ENCODE measurements at places on chromosomes 11 and 22.

GRCh38 chr11:113400631-113401230 lies 13.2 kb downstream of the ANKK1 start:
- DNase-seq = no peak

DNA sequence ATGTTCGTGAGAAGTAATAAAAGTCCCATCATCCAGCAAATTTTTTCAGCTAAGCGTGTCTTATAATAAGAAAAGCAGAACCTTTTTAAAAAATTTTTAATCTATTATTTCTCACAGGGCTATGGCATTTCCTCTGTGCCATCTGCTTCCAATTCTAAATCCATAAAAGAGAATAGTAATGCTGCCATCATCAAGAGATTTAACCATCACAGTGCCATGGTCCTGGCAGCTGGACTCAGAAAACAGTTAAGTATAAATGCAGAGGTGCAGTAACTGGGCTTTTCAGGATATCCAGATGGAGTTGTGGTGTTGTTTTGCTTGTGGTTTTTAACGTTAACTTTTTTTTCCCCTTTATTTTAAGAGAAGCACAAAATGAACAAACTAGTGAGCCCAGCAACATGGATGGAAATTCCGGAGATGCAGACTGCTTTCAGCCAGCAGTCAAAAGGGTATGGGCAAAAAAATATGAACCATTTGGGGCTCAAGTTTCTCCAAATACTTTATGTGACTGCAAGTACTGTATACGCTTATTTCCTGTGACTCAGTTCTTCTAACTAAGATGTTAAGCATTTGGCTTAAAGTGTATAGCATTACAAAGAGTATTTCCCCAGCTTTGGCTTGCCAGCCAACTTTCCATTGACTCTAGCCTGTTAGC lies 25.2 kb downstream of the GTF2H1 start:
- DNase-seq = no peak

DNA sequence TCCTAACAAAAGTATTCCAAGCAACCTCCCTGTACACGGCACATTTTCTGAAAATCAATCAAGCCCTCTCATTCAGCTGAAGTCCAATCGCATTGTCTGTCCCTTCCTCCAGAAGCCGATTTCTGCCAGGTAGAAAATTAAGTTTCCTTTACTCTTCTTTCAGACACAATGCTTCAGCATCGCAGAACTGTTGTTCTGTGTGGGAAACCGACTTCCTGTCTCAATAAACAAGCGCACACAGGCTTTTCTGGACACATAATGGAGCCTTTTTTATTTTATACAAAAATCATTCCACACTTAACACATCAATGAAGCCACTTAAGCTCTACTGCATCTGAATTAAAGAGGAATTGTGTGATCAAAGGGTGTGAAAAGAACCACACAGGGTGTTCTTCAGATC lies 75.6 kb downstream of the BLID start:
- DNase-seq = no peak

- no peak for DNase-seq
Measured at GRCh38 chr11:116989184-116989583, 109.0 kb downstream of the SIK3 start.

GRCh38 chr22:25347752-25348102 lies 128.3 kb downstream of the CRYBB2 start:
- DNase-seq = no peak

- DNase-seq = no peak
Measured at GRCh38 chr11:48081151-48082010, 101.0 kb downstream of the PTPRJ start.

DNA sequence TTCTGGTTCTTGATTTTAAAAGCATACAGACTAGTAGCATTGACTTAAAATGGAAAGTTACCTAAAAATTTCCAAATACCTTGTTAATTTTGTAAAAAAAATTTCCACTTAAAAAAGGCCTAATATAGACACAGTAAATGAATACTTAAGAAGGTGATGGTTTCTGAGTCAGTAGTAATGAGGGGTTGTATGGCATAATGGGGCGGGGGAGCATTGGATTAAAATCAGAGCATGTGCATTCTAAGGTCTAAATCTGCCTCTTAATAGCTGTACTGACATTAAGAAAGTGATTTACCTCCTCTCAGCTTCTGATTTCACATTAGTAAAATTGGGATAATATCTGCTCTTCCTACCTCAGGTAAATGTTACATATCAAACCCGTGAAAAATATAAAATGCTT lies 446.5 kb downstream of the AASDHPPT start:
- DNase-seq = no peak

DNA sequence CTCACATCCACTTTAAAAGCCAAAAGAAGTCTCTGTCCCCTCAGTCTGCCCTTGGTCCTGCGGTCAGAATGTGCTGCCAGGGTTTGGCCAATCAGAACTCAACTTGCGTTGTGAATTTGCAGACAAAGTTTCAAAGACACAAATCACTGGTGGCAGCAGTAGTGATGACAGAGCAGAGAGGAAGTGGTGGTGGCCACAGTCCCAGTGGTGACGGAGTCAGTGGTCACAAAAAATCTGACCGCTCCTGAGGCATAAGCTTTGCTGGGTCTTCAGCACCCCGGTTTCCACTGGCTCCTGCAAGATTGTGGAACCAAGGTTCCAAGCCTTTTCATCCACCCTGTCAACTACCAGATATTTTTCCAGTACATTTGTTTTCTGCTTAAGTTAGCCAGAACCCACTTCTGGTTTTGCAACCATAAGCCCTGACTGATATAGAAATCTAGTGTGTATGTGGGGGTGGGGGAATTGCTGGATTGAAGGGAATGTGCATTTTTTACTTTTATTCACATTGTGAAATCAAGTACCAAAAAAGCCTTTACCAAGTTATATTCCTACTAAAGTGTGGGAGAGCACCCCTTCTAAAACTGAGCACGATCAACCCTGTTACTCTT lies 112.3 kb downstream of the TMPRSS5 start:
- DNase-seq = no peak

DNA sequence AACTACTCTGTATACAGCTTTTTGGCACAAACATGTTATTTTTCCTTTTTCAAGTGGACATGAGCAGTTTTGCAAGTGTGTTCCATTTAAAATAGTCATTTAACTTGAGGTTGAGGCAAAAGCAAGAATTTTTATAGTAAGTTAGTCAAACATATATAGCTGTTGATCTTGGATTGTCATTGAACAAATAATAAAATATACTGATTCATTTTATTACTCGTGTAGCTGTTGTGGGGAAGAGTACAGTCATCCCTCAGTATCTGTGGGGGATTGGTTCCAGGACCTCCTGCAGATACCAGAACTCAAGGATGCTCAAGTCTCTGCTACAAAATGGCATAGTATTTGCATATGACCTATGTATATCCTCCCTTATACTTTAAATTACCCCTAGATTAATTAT lies 45.3 kb downstream of the EXT2 start:
- DNase-seq = no peak

DNA sequence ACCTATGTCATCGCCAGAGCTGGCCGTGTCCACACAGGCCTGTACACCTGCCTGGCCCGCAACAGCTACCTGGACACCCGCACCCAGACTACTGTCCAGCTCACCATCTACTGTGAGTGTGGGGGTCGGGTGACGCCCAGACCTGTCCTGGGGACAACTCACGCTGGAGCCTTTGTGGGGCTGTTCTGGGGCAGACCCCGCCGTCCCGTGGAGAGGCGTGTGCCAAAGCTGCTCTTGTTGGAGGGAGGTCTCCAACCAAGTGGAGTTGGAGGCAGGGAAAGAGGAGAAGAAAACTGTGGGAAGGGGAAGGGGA lies 4.3 kb downstream of the VSIG10L2 start:
- DNase-seq = no peak

DNA sequence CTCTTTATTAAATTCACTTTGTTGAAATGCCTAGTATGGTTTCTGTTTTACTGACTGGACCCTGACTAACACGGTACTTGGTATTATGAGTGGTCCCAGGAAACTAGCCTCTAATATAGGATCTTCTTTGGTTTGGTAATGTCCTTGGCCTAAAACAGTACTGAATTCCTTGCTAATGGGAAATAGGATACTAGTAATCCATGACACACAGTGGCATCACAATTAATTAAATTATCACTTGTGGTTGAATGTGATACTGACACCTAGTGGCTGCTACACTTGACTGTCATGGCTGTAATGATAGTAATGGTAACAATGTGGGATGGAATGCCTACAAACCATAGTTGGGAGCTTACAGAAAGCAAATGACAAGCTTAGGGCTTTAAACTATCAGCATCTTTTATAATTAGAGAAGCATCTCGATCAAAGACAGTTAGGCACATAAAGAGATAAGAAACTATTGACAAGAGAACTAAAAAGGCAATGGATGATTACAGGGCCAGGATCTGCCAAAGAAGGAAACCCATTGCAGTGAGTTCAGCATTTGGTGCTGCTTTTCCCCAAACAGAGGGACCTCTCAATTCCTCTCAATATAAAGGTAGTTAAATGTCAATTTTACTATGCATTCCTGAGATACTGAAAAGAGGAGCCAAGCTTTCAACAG lies 8.6 kb downstream of the DNHD1 start:
- no peak for DNase-seq

DNA sequence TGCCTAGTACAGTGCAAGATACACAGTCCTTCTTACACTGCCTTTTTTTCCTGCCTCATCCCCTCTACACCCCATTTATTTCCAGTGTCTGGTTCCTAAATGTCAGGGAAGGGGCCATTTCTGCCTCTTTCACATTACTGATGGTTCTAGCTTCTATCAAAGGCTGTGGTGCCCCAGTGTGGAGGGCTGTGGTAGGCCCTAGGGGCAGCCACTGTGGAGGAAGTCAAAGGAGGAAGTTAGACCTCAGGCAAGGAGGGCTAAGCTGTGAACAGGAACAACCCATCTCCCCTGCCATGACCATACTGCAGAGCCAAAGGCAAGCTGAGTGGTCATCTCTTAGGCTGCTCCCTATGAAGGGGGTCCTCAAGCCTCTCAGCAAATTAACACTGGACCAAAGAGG lies 81.9 kb upstream of the CRTAM start:
- no peak for DNase-seq

Measured in stimulated activated CD4-positive, alpha-beta T cell treated with anti-CD3 and anti-CD28 coated beads, TNF-alpha, amount 100 ng/mL, for 48 hours (primary cell).